PC-3 (cell line): ENCODE measurements at places on chromosomes 6 and 20.
A peak's percentile ranks its signal among the peaks of the same experiment; 100 is the strongest.

GRCh38 chr20:41996951-41997350, 378.8 kb upstream of the CHD6 start:
- DNase-seq, result no peak

- peak; percentile 72 for DNase-seq
These were observed 16.5 kb upstream of the UBE2J1 start for GRCh38 chr6:89368999-89369398.

DNA sequence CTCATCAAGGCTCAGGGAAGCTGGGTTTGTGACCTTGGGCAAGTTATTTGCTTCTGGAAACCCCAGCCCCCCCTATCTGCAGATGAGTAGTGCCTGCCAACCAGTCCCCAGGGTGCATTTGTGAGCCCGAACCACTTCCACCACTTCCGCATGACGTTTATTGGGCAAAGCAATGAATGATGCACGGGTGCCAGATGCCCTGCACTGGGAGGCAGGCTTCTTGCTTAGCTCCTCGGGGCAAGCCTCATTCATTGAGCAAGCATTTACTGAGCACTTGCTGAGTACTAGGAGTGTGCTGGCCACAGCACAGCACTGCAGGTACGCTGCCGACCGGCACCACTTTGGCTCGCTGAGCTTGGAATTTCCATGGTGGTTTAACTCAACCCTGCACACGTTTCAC, 60.2 kb downstream of the GNAS-AS1 start:
- peak; percentile 62 for DNase-seq

DNA sequence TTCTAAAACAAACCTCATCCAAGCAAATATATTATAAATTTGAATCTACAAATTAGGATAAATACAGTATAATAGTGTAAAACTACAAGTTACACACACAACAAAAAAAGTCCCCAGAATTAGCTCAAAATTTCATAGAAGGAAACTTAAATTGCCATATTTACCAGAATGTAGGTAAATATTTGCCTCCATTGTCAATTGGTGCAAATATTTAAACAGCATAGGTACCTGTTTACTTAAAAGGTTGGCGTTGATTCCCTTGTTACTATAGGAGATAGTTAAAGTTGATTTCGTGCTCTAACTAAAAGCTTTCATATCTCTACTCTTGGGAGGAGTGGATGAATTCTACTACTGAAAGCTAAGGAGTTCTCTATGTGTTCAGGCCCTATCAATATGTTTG, 111.6 kb upstream of the TENT5A start:
- no peak for DNase-seq

DNA sequence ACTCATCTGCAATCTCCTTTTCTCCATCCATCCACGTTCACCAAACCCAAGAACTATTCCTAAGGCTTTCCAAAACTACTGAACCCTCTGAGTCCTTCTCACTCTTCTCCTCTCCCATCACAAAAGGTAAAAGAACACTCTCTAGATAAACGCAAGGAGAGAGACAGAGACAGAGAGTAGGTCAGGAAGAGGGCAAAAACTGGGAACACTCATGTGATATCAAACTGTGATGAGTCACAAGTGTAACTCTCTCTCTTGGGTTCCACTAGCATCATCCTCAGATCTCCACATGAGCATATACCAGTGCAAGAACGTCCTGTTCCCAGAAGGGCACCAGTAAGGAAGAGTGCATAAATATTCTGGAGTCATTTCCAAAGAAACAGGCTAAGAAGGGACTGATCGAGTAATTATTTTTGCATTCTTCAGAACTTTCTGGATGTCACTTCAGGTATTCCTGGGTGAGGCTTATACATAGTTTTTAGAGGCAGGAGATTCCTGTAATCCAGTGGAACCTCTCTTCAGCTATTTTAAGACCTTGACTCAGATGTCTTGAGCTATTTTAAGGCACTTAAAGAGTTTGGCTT, 47.3 kb upstream of the STXBP5 start:
- DNase-seq, result no peak

DNA sequence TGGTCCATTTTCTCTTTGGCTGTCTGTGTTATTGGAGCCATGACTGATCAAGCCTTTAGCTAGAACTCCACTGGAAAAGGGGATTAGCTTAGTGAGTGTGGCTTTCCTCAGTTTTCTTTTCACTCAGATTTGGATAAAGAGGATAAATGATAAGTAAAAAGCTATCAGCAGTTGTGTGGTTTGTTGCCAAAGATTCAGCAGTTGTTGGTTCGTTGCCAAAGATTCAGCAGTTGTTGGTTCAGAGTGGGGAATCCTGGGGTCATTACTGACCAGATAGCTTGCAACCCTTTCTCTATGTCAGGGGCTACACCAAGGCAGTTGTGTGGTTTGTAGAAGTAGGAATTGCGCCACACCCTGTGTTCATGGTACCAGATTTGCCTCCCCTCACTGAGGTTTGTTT, 107.7 kb upstream of the SCP2D1 start:
- no peak for DNase-seq

DNA sequence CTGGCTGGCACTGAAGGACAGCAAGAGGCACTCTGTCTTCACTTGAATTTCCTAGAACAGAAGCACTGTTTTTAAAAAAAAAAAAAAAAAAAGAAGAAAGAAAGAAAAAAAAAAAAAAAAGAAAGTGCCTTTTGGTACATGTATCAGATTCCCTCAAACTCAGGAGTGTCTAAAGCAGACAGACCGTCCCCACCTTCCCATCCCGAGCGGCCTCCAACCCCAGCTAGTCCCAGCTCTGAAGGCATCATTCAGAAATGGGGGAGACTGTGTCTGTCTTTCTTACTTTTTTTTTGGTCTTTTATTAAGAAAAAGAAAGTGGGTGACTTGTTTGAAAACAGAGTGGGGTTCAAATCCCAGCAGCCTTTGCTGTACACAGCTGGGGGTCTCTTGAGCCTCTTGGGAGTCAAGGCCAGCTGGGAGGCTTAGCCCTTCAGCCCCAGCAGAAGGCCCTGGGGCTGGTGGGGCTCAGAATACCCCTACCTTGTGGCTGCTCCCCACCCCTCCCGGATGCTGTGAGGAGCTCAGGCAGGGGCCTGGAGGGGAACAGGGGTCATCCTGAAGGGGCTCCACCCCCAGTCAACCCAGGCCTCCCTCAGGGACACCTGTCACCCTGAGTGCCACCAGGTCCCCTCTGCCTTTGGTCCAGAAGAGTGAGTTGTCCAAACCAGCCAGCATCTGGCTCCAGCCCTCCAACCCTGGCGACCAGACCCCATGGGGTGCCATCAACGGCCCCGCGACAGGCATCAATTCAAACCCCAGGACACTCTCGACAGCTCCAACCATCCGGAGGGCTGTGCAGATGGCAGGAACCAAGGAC, 128.3 kb downstream of the TAF4 start:
- DNase-seq, result no peak

DNA sequence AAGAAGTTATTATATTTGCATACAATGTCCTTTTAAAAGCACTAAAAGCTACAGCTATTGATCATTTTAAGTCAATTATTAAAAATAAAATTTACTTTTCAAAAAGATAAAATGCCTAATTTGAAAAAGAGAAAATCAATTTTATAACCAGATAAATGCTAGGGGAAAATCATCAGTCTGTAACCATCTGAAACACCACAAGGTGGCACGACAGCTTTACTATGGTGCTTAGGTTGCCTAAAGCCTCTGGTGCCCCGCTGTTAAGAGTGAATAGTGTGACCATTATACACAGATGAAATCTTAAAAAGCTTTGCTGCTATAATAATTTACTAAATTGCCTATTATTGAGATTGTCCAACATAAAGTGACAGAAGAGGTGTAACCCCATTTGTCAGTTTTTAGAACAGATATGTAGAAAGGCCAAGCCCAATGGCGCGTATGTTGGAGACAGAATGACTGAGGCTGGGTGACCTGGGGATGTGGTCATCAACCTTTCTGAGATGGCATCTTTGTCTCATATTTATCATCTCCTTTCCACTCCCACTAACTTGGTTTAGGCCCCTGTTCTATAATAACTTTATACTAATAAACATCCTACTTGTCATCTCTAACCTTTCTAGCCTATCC, 100.8 kb downstream of the MOXD1 start:
- DNase-seq, result peak; percentile 66

DNA sequence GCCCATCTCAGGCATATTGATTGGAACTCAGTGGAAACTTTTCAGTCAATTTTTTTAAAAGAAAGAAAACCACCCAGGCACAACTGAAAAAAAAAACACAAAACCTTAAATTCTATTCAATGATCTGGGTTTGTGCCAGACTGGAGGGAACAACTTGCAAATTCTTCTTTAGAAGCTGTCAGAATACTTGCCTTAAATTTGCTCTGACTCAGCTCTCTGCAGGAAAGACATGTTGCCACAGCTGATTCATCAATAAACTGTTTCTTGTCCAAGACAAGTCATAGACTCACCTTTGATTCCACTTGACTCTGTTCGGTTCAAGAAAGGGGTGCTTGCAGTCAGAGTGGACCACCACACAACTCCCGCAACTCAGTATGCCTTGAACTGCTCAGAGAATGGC, 117.8 kb upstream of the F13A1 start:
- peak; percentile 2 for DNase-seq

DNA sequence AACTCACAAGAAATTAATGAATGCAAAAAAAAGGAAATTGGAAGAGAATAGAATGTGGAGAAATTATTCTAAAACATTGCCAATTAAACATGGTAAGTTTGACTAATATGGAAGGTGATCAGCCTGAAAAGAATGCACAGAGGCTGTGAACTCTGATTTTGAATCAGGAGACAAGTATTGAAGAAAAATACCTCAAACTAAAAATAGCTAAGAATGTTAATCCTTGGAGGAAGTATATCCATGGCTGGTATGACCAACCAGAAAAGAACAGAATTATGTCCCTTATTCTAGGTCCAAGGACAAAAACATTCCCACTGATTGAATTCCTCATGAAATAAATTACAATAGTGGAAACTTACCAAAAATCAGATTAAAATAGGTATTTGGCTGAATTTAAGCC, 7.3 kb upstream of the RIMS1 start:
- DNase-seq, result no peak

DNA sequence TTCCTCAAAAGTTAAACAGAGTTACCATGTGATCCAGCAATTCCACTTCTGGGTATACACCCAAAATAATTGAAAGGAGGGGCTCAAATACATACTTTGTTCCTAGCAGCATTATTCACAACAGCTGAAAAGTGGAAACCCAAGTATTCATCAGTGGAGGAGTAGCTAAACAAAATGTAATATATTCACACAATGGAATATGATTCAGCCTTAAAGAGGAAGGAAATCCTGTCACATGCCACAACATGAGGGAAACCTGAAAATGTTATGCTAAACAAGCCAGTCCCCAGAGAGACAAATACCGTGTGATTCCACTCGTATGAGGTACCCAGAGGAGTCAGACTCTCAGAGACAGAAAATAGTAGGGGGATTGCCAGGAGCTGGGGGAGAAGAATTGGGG, 44.5 kb downstream of the PXDC1 start:
- DNase-seq, result no peak

GRCh38 chr6:156175971-156176421, 601.2 kb upstream of the ARID1B start:
- peak; percentile 33 for DNase-seq

DNA sequence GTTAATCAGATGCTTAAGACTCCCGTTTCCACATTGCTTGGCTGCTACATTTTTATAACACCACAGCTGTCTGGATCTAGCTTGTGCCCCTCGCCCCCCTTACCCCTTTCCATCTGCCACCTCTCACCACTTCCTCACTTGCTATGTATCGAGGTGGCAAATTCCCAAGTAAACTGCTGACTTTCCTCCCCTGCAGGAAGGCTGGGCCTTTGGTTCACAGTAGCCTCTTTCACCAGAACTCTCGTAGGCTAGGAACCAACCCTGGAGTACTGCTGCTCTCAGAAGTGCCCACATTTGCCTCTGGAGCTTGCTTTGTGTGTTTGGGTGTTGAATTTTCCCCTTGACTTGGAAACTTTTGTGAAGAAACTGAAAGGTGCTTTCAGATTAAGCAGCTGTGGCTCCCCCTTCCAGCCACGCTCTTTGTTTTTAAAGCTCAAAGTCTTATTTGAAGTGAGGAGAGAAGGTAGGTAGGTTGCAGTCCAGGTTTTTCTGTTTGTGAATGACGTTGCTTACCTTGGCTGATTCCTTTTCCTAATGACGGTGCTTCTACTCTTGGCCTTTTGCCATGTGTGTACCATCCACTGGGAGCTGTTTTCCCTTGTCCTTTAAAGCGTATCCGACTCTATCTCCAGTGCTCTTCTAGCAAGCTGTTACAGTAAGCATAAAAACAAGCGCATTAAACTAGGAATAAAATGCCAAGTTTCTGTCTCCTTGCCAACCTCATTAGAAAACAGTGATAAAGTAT, 90.4 kb downstream of the CARMIL1 start:
- DNase-seq, result no peak

DNA sequence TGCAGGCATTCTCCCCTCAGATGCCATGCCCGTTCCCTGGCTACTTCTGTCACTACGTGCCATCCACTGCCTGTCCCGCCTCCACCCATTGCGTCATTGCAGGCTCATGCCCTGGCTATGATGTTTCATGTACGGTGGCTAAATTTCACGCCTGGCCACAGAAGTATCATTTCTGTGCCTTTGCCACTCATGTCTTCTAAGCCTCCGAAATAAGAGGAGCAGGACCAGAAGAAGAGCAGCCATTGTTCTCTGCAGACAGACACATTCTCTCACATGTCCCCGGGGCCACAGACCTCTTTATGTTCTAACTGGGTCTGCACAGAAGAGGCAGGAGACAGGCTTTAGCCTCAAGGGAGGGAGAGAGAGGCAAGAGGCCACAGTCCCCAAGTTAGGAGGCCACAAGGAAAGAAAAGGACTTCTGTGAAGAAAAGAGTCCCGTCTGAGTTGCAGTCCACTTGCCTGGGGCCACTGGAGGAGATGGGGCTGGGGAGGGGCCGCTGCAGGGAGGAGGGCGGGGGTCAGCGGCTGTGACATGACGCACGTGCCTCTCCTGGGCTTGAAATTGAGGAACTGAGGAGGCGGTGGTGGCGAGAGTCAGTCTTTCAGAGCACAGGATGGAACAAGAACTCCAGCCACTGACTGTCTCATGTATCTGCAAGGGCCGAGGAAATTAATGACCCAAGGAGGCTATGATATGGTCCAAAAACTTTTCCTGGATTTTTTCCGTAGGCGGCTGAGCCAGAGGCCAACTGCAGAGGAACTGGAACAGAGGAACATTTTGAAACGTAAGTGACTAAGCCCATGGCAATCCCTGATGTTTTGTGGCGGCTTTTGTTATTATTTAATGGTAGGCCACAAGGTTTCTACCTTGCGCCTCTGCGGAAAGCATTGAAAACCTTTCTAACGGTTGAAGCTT, 55.9 kb downstream of the TBC1D7 start:
- no peak for DNase-seq

DNA sequence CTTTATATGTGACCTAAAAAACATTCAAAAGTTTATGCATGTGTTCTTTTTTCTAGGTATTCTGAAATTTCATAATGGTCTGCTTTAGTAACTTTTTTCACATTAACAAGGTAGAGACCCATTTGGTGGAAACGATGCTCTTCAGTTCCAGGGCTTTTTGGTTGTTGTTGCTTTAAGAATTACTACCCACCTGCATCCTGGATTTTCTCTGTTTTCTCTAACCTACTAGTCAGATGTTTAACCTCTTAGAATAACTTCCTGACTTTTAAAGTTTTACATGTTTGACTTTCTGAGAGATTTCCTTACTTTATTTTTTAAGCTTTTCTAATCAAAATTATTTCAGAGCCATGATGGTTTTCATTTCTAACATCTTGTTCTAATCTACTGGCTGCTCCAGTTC, 14.9 kb downstream of the TULP4 start:
- no peak for DNase-seq
